ENCODE measurements at places on chromosomes 11 and 22.

- DNase-seq = no peak
Measured at GRCh38 chr22:27220339-27220738, 563.0 kb downstream of the MIAT start.

DNA sequence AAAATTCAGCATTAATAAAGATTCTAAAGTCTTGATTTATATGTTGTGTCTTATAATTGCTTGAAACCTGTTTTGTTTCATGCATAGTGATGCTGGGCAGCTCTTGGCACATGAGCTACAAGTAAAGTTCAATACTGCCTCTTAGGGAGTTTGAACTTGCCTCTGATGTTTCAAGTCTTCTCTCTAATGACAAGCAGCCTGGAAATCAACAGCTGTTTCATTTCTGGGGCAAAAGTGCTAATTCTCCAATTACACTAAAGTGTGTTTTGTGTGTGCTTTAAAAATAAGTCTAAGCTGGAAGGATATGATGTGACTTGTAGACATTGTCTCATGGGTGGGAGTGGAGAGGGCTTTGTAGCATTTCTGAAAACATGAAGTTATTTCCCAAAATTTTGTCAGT, 23.7 kb upstream of the SESN3 start:
- no peak for DNase-seq

- no peak for DNase-seq
Measured at GRCh38 chr11:8209208-8209807, 40.5 kb upstream of the RIC3 start.

- no peak for DNase-seq
Measured at GRCh38 chr11:196786-197731, 4.2 kb downstream of the SCGB1C1 start.

- DNase-seq = no peak
Measured at GRCh38 chr11:37087650-37088572, 489.9 kb upstream of the RAG2 start.

DNA sequence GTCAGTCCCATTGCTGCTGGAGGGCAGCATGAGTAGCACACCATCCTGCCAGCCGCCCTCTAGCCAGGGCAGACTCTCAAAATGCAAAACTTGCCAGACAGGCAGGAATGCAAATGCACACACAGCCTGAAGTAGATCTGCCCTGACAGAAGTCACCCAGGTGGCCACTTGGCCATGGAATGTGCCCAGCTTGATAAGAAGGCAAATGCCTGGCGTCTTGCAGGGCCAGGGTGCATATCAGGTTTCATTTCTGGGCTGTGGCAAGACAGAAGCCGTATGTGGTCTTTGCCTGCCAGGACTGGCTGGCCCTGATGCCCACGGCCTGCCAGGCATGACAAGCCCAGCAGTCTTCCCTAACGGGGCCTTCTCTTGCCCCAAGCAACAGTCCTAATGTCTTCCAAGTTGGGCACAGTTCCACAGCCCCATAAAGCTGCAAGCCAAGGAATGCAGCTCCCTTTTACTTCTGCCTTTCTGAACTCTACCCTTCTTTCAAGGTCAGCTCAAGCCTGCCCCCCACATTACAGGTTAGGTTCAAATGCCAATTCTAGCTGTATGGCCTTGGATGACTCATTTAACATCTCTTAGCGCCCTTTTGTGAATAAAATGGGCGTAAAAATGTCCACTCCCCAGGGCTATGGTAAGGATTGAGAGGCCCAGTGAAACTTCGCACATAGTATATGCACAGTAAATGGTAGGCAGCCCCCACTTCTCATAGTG, 29.7 kb downstream of the POU2AF3 start:
- no peak for DNase-seq

GRCh38 chr22:19822301-19823117, 32.2 kb downstream of the GNB1L start:
- DNase-seq = no peak

DNA sequence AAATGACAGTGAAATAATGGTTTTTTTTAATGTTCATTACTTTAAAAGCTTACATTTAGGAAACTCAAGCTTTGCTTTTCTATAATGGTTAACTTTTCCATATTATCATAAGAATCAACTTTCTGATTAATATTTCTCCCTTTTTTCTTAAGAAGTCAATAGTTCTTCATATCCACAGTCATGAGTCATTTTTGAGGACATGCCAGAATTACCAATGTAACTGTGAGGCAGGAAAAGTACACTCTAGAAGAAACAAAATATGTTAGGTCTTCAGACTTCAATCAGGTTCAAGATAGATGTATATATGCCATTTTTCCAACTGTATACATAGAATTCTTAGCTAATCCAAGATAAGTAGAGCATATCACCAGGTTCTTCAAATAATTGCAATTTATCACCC, 10.9 kb downstream of the MS4A6A start:
- DNase-seq = no peak

All from stimulated activated CD8-positive, alpha-beta memory T cell treated with anti-CD3 and anti-CD28 coated beads, Interleukin-12 subunit alpha, Interleukin-12 subunit beta, amount 100 ng/mL, for 4 hours (primary cell).